ENCODE measurements at places on chromosomes 6 and 20. TPM values are rescaled to one million over a fixed set of nuclear protein-coding genes. Genes with fewer than 3 reads are reported as not detected.

GRCh38 chr20:419556-420165, 11.6 kb downstream of the RBCK1 start:
- DNase-seq = no peak

DNA sequence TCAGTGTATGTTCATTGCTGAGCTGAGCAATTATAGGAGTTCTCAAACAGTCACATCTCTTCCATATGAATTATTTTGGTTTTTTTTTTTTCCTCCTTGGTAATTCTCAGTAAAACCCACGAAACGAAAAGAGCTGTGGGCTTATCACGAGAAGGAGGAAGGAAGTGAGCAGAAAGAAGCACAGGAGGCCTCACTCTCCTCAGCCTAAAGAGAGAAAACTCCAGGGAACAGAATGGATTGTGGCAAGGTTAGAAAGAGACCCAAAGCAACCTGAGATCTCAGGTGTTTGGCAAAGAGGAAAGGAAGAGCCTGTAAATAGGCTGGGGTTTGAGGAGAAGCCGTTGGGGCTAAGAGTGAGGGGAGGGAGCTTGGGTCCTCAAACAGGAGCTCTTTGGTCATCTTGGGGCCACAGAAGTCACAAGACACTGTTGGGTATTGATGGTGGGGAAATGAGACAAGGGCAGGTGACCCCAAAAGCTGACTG, 67.8 kb upstream of the CITED2 start:
- no peak for DNase-seq

Gene ARMC12
- total RNA-seq = 0.21 TPM

Gene FOXQ1
- not detected for total RNA-seq

All from left cardiac atrium (tissue), 4 donors.